Fibroblast of lung (primary cell): ENCODE measurements at places on chromosomes 13 and 19. TPM values are rescaled to one million over a fixed set of nuclear protein-coding genes. Genes with fewer than 3 reads are reported as not detected.

KRTDAP gene
- total RNA-seq, result not detected in 2 replicates

CCL25 gene
- not detected in 2 replicates for total RNA-seq

DLL3 gene
- under 0.01 TPM in 2 replicates for total RNA-seq

RTBDN gene
- total RNA-seq, result not detected in 2 replicates

FLT1 gene
- total RNA-seq, result 0.77 and 1.3 TPM in 2 replicates

GDF15 gene
- 140 and 210 TPM in 2 replicates for total RNA-seq

OR7C1 gene
- total RNA-seq, result not detected in 2 replicates

MCF2L gene
- 1.0 and 3.3 TPM in 2 replicates for total RNA-seq

CRX gene
- total RNA-seq, result not detected in 2 replicates

A1BG gene
- 3.3 and 12.6 TPM in 2 replicates for total RNA-seq

CCDC194 gene
- not detected in 2 replicates for total RNA-seq

DNAJB1 gene
- total RNA-seq, result 77.3 and 87.7 TPM in 2 replicates

ZNF497 gene
- 1.5 and 2.5 TPM in 2 replicates for total RNA-seq

ADGRE1 gene
- total RNA-seq, result under 0.01 TPM in 1 of 2 replicates, not detected in the other

GPR32 gene
- not detected in 2 replicates for total RNA-seq

CACNA1A gene
- total RNA-seq, result 1.8 and 9.7 TPM in 2 replicates

CD70 gene
- not detected in 2 replicates for total RNA-seq

ZNF835 gene
- 3.3 and 3.6 TPM in 2 replicates for total RNA-seq

SHD gene
- not detected in 2 replicates for total RNA-seq

ARHGAP33 gene
- 2.1 and 2.3 TPM in 2 replicates for total RNA-seq

MKNK2 gene
- 367 and 409 TPM in 2 replicates for total RNA-seq

IGFLR1 gene
- total RNA-seq, result 0.17 and 0.51 TPM in 2 replicates

NLRP7 gene
- not detected in 2 replicates for total RNA-seq

LYL1 gene
- total RNA-seq, result under 0.01 and 1.2 TPM in 2 replicates

ZNF441 gene
- total RNA-seq, result 11.8 and 21.1 TPM in 2 replicates

ZNF541 gene
- total RNA-seq, result 0.17 TPM in 1 of 2 replicates, not detected in the other

KPNA3 gene
- 27.5 and 37.0 TPM in 2 replicates for total RNA-seq

ZNF284 gene
- total RNA-seq, result 3.3 and 4.0 TPM in 2 replicates

PIH1D1 gene
- total RNA-seq, result 94.5 and 110 TPM in 2 replicates

RNF225 gene
- total RNA-seq, result under 0.01 TPM in 1 of 2 replicates, not detected in the other

CEACAM6 gene
- not detected in 2 replicates for total RNA-seq

PLIN5 gene
- total RNA-seq, result not detected in 2 replicates

IL12RB1 gene
- total RNA-seq, result under 0.01 and 0.50 TPM in 2 replicates

C5AR1 gene
- total RNA-seq, result under 0.01 and 0.33 TPM in 2 replicates
